A549 treated with RU486 at 1 μM for 4 hours (cell line): ENCODE measurements at places on chromosomes 4 and X. TPM values are rescaled to one million over a fixed set of nuclear protein-coding genes. Genes with fewer than 3 reads are reported as not detected.

Gene CCDC110
- not detected in 5 replicates for total RNA-seq

Gene CT45A3
- total RNA-seq, result 0.15 to 0.17 TPM in 2 of 5 replicates, not detected in the others

Gene PITX2
- 1.1 to 1.6 TPM (median 1.3 TPM) in 5 replicates for total RNA-seq

Gene SLITRK2
- not detected in 5 replicates for total RNA-seq

Gene SLC26A1
- 0.20 to 0.91 TPM (median 0.26 TPM) in 5 replicates for total RNA-seq

Gene AVPR2
- total RNA-seq, result 0.09 to 0.13 TPM in 2 of 5 replicates, not detected in the others

Gene CLOCK
- total RNA-seq, result 3.5 to 5.4 TPM (median 4.8 TPM) in 5 replicates

Gene SCML1
- total RNA-seq, result 4.9 to 7.3 TPM (median 6.6 TPM) in 5 replicates

Gene SSX2B
- total RNA-seq, result not detected in 5 replicates

Gene MAGEA4
- total RNA-seq, result not detected in 5 replicates

Gene HEPH
- total RNA-seq, result not detected in 5 replicates

Gene NMU
- total RNA-seq, result 0.54 to 0.74 TPM (median 0.63 TPM) in 4 of 5 replicates, not detected in the other

Gene BTC
- 1.0 to 1.3 TPM (median 1.3 TPM) in 5 replicates for total RNA-seq

Gene LDB2
- total RNA-seq, result not detected in 5 replicates

Gene SPATA4
- 0.15 to 0.20 TPM (median 0.20 TPM) in 3 of 5 replicates, not detected in the others for total RNA-seq

Gene PAGE2B
- not detected in 5 replicates for total RNA-seq

Gene BST1
- 17.1 to 22.2 TPM (median 19.1 TPM) in 5 replicates for total RNA-seq

Gene CCKAR
- total RNA-seq, result not detected in 5 replicates

Gene TMEM47
- total RNA-seq, result 0.25 to 0.88 TPM (median 0.82 TPM) in 5 replicates

Gene TIMP1
- 237 to 302 TPM (median 269 TPM) in 5 replicates for total RNA-seq

Gene CPLX1
- total RNA-seq, result 0.47 to 0.70 TPM (median 0.51 TPM) in 5 replicates

Gene CFP
- total RNA-seq, result 0.35 to 0.88 TPM (median 0.58 TPM) in 5 replicates

Gene NONO
- total RNA-seq, result 363 to 404 TPM (median 378 TPM) in 5 replicates

Gene HMGB3
- total RNA-seq, result 133 to 190 TPM (median 142 TPM) in 5 replicates

Gene EVC2
- total RNA-seq, result 2.1 to 2.6 TPM (median 2.3 TPM) in 5 replicates

Gene SRPX2
- 2.0 to 3.5 TPM (median 2.9 TPM) in 5 replicates for total RNA-seq

Gene CSN3
- not detected in 5 replicates for total RNA-seq

Gene SULT1E1
- total RNA-seq, result not detected in 5 replicates

Gene MSX1
- total RNA-seq, result 6.7 to 13.9 TPM (median 13.2 TPM) in 5 replicates

Gene ZNF41
- total RNA-seq, result 3.5 to 4.7 TPM (median 3.7 TPM) in 5 replicates

Gene USP17L22
- total RNA-seq, result not detected in 5 replicates

Gene HERC5
- total RNA-seq, result 3.5 to 5.2 TPM (median 4.4 TPM) in 5 replicates

Gene TMEM255A
- total RNA-seq, result 0.06 to 0.14 TPM (median 0.08 TPM) in 5 replicates

Gene FGB
- total RNA-seq, result 12.0 to 21.2 TPM (median 13.0 TPM) in 5 replicates

Gene DSPP
- not detected in 5 replicates for total RNA-seq

Gene NCBP2L
- total RNA-seq, result not detected in 5 replicates

Gene ANK2
- total RNA-seq, result 0.58 to 1.6 TPM (median 0.70 TPM) in 5 replicates

Gene HAND2
- 0.29 to 0.92 TPM (median 0.42 TPM) in 5 replicates for total RNA-seq

Gene BOD1L1
- 17.0 to 24.4 TPM (median 18.5 TPM) in 5 replicates for total RNA-seq
